ENCODE measurements at places on chromosomes 6 and 20.

GRCh38 chr6:169896826-169897456, 145.5 kb downstream of the ERMARD start:
- DNase-seq, result no peak

GRCh38 chr6:18087396-18088165, 34.9 kb downstream of the NHLRC1 start:
- DNase-seq, result no peak

GRCh38 chr6:46273911-46274310, 103.1 kb upstream of the ENPP5 start:
- DNase-seq, result no peak

DNA sequence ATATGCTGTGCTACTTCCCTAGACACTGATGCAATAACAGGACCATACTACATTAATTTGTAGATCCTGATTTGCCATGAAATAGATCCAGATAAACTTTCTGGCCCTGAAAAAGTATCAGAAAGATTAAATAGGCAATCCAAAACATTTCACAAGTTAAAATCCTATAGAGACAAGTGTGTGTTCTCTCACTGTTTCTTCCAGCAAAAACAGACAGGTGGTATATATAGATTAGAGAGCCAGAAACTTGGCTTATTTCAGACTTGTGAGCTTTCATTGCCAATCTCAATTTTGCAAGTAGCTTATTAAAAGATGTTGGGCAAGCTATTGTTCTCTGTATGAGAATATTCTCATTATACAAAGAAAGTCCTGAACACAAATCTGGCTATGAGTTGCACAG, 289.1 kb upstream of the MANEA start:
- DNase-seq, result no peak

GRCh38 chr6:22026164-22026678, 270.6 kb downstream of the PRL start:
- no peak for DNase-seq

DNA sequence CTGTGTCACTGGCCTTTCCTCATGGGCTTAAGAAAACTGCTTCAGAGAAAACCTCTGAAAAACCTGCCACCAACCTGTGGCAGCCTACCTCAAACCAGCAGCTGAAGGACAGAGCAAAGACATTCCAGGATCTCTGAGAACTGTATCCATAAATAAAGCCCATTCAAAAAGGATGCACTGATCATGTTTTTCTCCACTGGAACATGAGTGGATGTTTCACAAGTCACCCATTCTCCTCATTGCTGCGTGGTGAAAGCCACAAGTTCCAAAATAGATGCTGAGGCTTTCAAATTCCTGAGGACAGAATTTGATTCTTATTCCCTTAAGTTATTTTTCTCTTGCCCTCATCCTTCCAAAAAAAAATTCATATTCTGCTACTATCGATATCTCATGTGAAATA, 280.6 kb downstream of the KHDC1L start:
- DNase-seq, result no peak

GRCh38 chr20:42958367-42959069, 231.2 kb downstream of the PTPRT start:
- DNase-seq, result no peak

GRCh38 chr6:5457041-5457440, 195.7 kb downstream of the FARS2 start:
- no peak for DNase-seq

GRCh38 chr6:148128014-148128730, 214.5 kb upstream of the SASH1 start:
- DNase-seq, result no peak

DNA sequence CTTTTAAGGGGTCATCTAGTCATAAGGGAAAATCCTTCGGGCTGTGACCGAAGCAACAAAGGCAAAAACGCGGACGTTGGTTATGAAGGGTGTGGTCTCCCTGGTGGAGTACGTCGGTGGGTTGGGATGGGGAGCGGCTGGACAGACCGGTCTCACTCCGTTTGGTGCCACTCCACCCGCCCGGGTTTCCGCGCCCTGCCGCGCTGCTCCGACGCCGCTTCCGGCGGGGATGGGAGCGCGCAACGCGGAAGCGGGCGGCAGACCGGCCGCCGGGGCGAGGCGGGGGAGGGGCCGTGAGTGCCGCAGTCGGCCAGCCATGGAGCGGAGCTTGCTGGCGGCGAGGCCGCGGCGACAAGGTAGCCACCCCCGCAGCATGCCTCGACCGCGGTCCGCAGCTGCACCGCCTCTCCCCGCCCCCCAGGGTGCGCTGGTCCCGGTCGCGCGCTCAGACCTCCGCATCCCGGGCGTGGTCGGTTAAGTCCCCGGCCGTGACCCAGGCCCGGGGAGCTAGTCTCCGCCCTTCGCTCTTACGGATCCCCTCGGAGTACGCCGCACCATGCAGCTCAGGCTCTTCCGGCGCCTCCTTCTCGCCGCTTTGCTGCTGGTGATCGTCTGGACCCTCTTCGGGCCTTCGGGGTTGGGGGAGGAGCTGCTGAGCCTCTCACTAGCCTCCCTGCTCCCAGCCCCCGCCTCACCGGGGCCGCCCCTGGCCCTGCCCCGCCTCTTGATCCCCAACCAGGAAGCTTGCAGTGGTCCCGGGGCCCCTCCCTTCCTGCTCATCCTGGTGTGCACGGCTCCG, at the start of gene B3GALT4:
Gene B3GALT4, plus strand, starts transcription at position 260 of the 799 bp plus-strand sequence. Its CDS starts 297 bp downstream, at position 557.
- peak; percentile 87 for DNase-seq

- no peak for DNase-seq
Observed at GRCh38 chr20:47660983-47661700, 124.1 kb downstream of the SULF2 start.

- no peak for DNase-seq
Observed at GRCh38 chr6:11210386-11211138, 21.9 kb downstream of the NEDD9 start.

DNA sequence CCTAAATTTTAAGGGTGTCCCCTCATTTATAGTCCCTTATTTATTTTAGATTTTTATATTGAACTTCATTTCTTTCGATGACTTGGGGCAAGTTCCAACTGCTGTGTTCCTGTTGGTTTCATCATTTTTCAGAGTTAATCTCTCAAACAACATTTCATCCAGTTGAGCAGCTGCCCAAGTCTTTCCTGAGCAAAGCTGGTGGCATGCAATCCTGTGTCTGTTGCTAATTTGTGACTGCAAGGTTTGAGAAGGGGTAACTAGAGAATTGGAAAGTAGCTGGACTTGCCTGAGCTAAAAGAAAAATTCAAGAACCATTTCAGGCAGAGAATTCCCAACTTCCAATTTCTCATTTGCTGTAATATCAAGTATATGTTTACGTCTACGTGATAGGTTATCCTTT, 881.5 kb upstream of the SLC35B3 start:
- DNase-seq, result no peak

GRCh38 chr6:24972311-24972958, 36.7 kb upstream of the RIPOR2 start:
- no peak for DNase-seq

DNA sequence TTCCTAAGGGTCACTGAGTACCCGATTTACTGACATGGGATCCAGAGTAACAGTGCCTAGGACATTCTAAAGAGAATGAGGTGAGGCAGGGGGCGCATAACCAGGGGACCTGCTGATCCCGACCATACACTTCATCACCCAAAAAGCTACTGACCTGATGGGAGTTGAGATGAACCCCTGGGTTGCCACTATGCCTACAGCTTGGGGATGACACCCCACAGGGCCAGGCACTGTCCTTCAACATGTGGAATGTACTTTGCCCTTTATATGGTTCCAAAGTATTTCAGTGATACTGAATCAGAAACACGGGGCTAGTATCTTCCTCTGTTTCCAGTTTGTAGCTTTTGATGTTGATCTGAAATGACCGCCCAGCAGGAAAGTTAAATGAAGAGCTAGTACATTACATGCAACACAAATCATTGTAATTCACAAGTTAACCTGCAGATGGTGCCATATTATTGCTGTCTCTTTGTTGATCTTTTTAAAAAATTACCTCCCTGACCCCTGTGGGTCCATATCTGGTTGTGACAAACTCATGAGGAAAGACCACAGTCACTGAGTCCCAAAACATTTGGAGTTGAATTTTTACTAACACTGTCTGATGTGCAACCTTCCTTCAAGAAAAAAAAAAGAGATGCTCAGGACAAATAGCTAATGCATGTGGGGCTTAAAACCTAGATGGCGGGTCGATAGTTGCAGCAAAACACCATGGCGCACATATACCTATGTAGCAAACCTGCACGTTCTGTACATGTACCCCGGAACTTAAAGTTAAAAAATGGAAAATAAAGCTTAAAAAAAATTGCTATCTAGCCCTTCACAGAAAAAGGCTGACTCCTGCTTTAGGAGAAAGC, 42.7 kb upstream of the GCNT2 start:
- no peak for DNase-seq

- no peak for DNase-seq
Observed at GRCh38 chr20:21027569-21027968, 78.6 kb downstream of the LINC00237 start.

- peak; percentile 86 for DNase-seq
Observed at GRCh38 chr6:42075159-42075838, 25.0 kb downstream of the TAF8 start.

DNA sequence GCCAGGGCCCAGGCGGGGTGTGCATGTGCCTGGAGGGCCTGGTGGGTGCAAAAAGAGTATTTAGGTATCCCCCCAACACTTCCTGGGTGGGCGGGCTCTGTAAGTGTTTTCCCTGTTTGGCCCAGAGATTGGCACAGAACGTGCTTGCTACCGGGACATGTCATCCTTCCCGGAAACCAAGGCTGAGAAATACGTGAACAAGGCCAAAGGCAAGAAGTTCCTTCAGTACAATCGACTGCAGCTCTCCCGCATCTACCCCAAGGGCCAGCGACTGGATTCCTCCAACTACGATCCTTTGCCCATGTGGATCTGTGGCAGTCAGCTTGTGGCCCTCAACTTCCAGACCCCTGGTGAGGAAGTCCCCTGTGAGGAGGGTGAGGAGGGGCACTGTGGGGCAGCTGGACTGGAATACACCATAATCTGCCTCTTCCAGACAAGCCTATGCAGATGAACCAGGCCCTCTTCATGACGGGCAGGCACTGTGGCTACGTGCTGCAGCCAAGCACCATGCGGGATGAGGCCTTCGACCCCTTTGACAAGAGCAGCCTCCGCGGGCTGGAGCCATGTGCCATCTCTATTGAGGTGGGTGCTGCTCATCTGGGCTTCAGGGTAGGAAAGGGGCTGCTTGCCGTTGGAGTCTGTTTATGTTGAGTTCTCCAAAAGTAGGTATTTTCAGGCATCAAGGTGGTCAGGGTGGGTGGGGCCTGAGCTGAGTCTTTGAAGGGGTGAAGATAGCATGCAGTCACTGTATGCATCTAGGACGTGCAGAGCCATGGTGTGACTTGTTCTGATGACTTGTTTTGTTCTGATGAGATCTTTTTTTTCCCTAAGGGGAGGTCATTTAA, 35.2 kb downstream of the PLCG1 start:
- DNase-seq, result peak; percentile 41

DNA sequence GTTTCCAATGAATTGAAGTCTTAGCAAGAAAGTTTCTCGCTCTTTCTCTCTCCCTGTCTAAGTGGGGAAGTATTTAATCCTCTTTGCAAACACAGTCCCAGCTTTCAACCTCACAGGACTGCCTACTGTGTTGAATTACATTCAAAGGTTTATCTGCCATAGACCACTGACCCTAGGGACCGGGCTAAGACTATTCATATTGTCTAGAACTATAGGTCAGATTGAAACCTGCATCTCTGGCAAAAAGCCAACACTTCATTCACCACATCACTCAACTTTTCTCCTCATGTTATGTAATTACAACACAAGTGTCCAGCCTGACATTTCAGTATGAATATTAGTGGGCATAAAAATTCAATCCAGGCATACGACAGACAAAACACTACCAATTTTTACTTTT, 314.7 kb upstream of the RSPO3 start:
- no peak for DNase-seq

- DNase-seq, result no peak
Observed at GRCh38 chr20:1876217-1876921, 18.8 kb upstream of the SIRPA start.

DNA sequence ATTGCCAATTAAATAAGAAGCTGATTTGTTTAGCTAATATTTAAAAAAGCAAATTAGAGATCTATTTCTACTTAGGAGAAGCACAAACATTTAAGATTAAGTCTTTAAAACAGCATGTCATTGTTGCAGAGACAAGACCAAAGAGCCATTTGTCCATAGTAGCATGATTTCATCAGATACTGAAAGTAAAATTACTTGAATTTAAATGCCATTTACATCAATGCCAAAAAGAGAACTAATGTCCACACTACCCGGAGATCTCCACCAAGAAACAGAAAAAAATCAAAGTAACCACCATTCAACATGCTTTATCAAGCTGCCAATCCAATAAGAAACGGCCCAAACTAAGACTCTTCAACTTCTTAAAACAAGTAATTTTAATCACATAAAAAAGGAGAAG, 15.7 kb downstream of the AURKA start:
- DNase-seq, result no peak

DNA sequence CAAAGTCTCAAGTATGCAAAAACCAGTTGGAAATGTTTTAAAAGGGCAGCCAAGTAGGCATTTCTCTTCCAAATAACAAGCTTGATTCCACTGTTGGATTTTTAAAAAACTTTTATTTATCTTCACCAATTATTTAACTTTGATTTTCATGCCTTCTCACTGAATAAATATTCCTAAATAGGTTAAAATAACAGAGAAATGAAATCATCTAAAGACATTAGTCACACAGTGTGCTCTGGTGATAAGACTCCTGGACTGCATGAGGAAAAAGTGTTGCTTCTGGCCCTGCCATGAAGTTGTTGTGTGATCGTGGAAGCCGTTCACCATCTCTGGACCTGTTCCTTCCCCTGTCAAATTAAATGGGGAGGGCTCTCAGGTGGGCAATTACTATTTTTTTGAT, 33.8 kb upstream of the IGF2R start:
- DNase-seq, result no peak

DNA sequence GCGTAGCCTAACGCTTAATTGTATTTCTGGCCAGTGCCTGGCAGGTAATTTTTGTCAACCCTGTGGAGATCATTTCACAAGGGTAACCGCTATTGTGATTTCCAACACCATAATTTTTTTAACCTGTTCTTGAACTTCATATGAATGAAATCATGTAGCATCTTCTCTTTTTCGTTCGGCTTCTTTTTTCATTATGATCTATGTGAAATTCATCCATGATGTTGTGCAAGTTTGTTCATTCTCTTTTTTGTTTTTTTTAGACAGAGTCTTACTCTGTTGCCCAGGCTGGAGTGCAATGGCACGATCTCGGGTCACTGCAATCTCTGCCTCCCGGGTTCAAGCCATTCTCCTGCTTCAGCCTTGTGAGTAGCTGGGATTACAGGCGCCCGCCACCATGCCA, 42.5 kb upstream of the TGM3 start:
- DNase-seq, result no peak

DNA sequence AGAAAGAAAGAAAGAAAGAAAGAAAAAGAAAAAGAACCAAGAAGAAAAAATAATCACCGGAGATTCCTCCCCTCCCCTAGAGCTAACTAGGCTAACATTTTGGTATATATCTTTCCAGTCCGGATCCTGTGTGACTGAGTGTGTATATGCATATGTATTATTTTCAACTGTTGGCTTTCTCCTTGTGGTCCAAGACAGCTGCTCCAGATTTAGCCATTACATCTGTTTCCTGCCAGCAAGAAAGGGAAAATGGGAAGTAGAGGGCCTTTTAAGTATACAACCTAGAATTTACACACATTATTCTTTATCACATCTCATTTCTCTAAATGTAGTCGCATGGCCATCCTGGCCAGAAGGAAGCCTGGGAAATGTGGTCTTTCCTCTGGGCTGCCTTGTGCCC, 15.2 kb downstream of the SLC52A3 start:
- DNase-seq, result no peak

- DNase-seq, result no peak
Observed at GRCh38 chr20:32888636-32889035, 29.9 kb downstream of the EFCAB8 start.

- no peak for DNase-seq
Observed at GRCh38 chr6:7589221-7589620, 777 bp upstream of the SNRNP48 start.

- DNase-seq, result no peak
Observed at GRCh38 chr6:15259766-15260098, 13.9 kb downstream of the JARID2 start.

All from left ventricle myocardium superior (tissue), 1 donor.